OCI-LY7 (cell line): ENCODE measurements at places on chromosomes 6 and 20.

DNA sequence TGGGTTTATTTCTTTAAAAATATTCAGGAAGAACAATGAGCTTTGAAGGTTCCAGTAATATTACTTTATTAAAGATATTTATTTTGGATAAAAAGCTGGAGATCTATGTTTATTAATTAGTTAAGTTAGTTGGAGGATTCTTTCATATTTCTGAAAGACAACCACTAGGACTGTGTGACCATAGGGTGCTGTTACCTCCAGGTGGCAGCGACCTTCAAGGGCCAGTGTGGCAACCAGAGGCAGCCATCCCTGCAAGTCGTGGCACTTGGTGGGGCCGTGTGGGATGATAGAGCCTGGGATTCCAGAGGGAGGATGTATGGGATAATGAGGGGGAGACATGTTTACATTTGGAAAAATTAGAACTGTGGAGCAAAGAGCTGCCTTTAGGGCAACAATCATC is 95.5 kb upstream of the SCP2D1 start:
- no peak for DNase-seq

- no peak for DNase-seq
These were observed 338.3 kb upstream of the KCNQ5 start for GRCh38 chr6:72283571-72283970.

DNA sequence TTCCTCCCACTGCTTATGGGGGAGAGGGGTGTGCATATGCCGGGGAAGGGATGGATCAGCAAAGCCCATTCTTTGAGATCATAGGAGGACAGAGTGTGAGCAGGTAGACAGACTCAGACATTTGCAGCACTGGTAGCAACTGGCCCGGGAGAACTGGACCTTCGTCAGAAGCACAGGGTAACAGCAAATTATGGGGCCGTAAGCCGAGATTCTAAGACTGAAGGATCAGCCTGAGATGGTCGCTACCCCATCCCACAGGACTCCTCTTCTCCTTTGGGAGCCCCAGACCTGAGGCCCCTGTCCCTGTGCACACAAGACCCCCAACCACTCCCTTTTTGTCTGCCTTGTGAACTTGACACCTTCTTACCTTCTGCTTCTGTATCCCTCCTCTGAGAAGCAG is 106.5 kb downstream of the TOX2 start:
- no peak for DNase-seq

GRCh38 chr6:25027221-25027916 is 91.6 kb upstream of the RIPOR2 start:
- no peak for DNase-seq
